ENCODE measurements at places on chromosomes 13 and 19. TPM values are rescaled to one million over a fixed set of nuclear protein-coding genes. Genes with fewer than 3 reads are reported as not detected.

The EBI3 gene
- polyA plus RNA-seq: 1.2 TPM

The ANGPTL4 gene
- 2.2 TPM for polyA plus RNA-seq

The CFAP97D2 gene
- not detected for polyA plus RNA-seq

The COL5A3 gene
- 24.9 TPM for polyA plus RNA-seq

The ZNF132 gene
- 3.2 TPM for polyA plus RNA-seq

The PLPP2 gene
- 3.8 TPM for polyA plus RNA-seq

The ZNF749 gene
- 10.0 TPM for polyA plus RNA-seq

The NTN5 gene
- 0.10 TPM for polyA plus RNA-seq

All from BJ (cell line).